NCI-H446 treated with DMSO at 0.1 percent for 48 hours (cell line): ENCODE measurements at places on chromosomes 11 and 22.

- DNase-seq = no peak
These were observed 24.5 kb downstream of the RTL6 start for GRCh38 chr22:44473580-44473979.

DNA sequence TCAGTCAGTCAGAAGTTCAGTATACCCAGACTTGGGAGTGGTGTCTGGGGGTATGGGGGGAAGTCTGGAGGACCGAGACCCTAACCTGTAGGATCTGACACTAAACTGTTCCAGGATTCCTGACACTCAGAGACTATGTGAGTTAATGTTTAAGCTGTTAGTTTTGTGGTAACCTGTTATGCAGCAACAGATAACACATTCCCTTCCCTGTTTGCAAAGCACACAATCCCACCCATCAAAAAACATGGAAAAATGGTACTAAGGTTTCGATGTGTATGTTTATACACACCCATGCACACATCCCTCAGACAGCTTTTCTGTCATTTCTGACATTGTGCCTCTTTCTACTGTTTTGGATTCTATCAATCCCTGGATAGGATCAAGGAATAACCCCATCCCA, 27.6 kb downstream of the ZNF280B start:
- DNase-seq = no peak

- peak; percentile 35 for DNase-seq
These were observed 88.6 kb upstream of the CRYBB3 start for GRCh38 chr22:25110846-25111578.

DNA sequence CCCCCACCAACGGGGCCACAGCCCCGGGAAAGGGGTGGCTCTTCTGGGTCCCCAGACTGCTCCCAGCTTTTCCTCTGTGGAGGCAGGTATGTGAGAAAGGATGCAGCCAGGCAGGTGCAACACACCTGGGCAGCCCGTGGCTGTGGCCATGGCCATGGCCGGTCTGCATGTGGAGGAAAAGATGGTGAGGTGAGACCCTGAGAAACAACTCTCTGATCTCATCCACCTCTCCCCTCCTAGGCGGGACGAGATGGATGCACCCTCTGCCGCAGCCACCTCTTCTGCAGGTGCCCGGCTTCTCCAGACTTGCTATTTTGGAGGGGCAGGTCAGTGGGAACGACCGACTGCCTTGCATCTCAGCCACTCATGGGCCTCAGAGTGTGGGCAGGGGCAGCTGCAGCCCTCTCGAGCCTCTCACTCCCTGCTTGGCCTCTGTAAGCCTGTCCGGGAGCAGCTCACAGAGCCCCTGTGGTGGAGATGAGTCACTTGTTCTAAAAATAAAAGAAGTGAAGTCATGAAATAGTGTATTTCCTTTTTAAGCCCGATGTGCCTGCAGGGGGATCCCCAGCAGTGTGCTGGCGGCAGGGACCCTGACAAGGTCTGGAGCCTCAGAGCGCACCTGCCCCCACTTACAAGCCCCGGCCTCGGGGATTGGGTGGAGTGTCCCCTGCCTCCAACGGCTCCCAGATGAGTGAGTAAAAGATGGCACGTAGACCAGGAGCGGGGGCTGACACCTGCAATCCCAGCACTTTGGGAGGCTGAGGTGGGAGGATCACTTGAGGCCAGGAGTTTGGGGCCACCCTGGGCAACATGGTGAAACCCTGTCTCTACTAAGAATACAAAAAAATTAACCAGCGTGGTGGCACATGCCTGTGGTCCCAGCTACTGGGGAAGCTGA, 10.7 kb downstream of the SMIM38 start:
- no peak for DNase-seq

GRCh38 chr22:25282671-25283561, 63.5 kb downstream of the CRYBB2 start:
- no peak for DNase-seq

DNA sequence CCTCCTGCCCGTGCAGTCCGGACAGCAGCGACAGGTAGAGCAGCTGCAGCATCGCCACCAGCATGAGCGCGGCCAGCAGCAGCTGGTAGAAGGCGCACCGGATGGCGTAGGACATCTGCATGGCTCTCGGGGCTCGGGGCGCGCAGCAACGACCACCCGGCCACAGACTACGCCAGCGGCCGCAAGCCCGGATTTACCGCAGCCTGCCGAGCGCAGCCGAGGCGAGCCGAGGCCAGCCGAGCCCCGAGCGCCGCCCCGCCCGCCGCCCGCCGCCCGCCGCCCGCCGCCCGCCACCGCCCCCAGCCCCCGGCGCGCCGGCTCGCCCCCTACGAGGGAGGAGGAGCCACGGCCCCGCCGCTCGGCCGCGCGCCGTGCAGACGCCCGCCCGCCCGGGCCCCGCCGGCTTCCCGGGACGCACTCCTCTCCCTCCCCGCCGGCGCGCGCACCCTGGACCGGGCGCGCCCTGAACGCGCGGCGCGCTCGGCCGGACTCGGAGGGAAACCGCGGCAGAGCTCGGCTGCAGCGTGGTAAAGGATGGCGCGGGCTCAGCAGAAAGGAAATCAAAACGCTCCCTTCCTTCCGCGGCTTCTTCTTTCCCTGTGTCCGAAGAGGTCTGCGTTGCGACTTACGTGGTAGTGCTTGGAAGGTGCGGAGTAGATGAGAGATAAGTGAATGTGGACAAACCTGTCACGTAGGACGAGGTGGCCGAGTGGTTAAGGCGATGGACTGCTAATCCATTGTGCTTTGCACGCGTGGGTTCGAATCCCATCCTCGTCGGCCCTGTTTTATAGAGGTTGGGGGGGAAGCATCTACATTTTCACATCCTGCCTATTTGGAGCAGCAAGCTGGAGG, at the start of gene B4GAT1:
TSS of gene B4GAT1 (minus strand) at position 205 of the 852 bp plus-strand sequence. CDS start at position 121, 84 bp downstream.
- DNase-seq = peak; percentile 72

GRCh38 chr11:92296138-92296515, 71.5 kb downstream of the FAT3 start:
- DNase-seq = no peak

GRCh38 chr22:35482974-35483373, 57.7 kb upstream of the RASD2 start:
- DNase-seq = no peak

- DNase-seq = no peak
These were observed 2.2 kb downstream of the OR51E1 start for GRCh38 chr11:4645974-4646373.
